ENCODE measurements at places on chromosomes 3 and 15. TPM values are rescaled to one million over a fixed set of nuclear protein-coding genes. Genes with fewer than 3 reads are reported as not detected.
A peak's percentile ranks its signal among the peaks of the same experiment; 100 is the strongest.

DNA sequence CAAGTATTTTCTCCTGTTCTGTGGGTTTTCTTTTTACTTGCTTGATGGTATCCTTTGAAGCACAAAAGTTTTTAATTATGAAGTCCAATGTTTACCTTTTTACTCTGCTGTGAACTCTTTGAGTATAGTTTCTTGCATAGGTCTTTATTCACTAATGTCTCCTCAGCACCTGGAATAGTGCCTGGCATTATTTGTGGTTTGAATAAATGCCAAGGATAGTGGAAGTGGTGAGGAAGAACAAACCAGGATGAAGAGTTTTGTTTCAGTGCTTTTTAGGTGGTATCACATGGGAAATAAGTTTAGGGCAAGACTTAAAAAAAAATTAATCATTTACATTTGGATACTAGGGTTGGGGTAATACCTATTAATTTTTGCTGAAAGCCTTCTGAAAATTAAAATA, 25.7 kb downstream of the GPD1L start:
- DNase-seq, result no peak

- DNase-seq, result no peak
Measured at GRCh38 chr15:84789762-84790161, 27.4 kb upstream of the ALPK3 start.

SAXO2 gene
- total RNA-seq, result 1.6 TPM

DHFR2 gene
- 7.7 TPM for total RNA-seq

DNA sequence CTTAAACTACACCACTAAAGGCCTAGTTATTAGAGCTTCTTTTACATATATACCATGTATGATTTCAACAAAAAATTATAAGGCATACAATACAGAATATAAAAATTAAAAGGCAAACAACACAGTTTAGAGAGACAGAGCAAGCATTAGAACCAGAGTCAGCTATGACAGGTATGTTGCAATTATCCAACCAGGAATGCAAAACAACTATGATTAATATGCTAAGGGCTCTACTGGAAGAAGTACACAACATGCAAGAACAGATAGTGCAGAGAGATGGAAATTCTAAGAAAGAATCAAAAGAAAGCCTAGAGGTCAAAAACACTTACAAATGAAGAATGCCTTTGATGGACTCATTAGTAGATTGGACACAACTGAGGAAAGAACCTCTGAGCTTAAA, 39.6 kb downstream of the CCDC54 start:
- no peak for DNase-seq

GRCh38 chr15:23566651-23567050, 1.2 kb downstream of the MKRN3 start:
- DNase-seq, result no peak

SPATA12 gene
- not detected for total RNA-seq

- DNase-seq, result no peak
Measured at GRCh38 chr3:40739971-40740370, 215.2 kb downstream of the ZNF621 start.

RBP2 gene
- not detected for total RNA-seq

FBXO40 gene
- not detected for total RNA-seq

BFSP2 gene
- not detected for total RNA-seq

RPP25 gene
- 3.5 TPM for total RNA-seq

- DNase-seq, result peak; percentile 32
Measured at GRCh38 chr3:60086811-60087210, 1037.0 kb upstream of the CFAP20DC start.

ANKRD63 gene
- not detected for total RNA-seq

DNA sequence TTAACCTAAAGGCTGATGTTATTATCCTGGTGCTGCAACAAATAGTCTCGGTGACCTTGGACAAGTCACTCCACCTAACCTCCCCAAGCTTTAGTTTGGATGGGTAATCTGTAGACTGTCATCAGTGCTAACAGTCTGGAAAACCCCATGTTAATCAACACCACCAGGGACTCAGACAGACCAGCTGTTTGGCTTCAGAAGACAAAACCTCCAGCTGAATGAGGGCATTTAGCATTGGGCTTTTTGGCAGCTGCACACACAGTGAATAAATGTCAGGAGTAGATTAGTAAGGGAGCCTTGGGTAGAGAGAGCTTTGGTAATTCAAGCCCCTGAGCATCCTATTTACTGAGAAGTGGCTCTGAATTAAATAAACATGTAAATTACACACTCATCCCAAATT, 24.9 kb upstream of the C3orf80 start:
- DNase-seq, result no peak

GOLGA6L7 gene
- not detected for total RNA-seq

DNA sequence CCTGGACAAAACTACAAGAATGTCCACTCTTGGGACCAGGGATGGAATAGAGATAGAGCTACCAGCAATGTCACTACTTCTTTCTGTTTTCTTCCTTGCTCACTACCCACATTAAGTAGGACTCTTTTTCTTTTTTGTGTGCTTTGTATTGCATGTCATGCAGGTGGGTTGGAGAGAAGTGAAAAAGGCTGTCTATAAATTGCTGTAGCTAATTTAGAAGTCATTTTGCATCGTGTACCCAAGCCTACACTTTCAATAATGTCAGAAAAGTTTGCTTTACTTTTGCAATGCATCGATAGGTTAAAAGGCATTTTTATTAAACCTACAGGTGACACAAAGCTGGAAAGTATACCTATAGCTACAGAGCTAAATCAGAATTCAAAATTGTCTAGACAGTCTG, 58.9 kb downstream of the GTF2E1 start:
- no peak for DNase-seq

TF gene
- 0.97 TPM for total RNA-seq

SLITRK3 gene
- total RNA-seq, result not detected

RPSA gene
- 1,296 TPM for total RNA-seq

DNA sequence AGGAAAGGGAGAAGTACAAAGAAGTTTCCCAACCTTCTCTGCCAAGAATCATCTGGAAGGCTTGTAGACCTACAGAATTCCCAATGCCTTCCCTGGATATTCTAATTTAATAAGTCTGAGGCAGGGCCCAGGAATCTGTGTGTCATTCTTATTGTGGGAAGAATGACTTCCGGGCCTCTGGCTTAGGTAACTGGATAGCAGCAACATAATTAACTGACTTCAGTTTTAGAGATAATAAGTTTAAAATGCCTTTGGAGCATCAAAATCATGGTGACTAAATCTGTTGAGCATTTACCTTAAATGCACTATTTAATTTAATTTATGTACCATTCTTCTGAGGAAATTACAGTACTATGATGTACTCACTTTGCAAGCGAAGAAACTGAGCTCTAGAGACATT, 44.3 kb upstream of the TM4SF1 start:
- no peak for DNase-seq

SIDT1 gene
- 50.6 TPM for total RNA-seq

DNA sequence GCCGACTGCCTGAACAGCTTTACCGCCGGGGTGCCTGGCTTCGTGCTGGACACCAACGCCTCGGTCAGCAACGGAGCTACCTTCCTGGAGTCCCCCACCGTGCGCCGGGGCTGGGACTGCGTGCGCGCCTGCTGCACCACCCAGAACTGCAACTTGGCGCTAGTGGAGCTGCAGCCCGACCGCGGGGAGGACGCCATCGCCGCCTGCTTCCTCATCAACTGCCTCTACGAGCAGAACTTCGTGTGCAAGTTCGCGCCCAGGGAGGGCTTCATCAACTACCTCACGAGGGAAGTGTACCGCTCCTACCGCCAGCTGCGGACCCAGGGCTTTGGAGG, 815 bp downstream of the SPINT1 start:
- DNase-seq, result peak; percentile 64

GRCh38 chr15:76203346-76204108, 107.7 kb downstream of the ETFA start:
- no peak for DNase-seq

DNA sequence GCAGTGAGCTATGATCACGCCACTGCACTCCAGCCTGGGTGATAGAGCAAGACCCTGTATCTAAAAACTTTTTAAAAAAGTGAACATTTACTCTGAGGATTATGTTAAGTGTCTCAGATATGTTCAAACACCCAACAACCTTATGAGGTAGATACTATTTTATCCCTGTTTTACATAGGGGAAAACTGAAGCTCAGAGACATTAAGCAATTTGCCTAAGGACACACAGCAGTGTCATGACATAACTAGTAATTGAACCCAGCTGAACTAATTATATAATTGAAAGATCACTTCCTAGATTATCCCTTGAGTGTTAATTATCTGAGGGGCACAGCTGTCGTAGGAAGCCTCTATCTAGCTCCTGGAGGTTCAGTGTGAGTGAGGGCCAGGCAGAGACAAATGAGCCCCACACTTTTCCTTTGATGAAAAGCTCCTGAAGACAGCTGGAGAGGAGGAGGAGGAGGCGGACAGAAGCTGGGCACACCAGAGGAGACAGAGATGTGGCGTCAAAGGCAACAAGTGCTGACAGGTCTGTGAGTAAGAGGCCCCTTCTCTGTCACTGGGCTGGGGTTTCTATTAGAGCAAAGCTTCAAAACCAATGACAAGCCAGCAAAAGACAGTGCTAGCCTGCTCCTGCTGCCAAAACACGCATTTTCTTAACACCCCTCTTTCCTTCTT, 20.5 kb downstream of the TRH start:
- DNase-seq, result no peak

- no peak for DNase-seq
Measured at GRCh38 chr15:72749700-72750099, 33.9 kb downstream of the ADPGK start.

DNA sequence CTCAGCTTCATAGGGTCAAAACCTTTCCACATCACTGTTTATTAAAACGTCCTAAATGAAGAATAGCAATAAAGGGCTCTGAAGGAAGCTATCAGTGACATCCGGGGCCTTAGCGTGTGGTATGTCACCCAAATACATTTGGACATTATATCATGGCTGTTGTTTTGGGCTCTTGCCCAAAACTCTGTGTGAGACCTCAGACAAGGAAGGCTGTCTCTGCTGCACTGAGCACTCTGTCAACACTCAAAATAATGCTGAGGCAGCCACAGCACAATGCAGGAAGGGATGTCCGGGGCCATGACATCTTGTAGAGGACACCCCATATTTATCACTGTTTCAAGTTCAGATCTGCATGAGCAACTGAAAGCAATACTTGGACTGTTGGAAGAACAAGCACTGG, 293.8 kb upstream of the WNT5A start:
- no peak for DNase-seq

GRCh38 chr15:38668898-38669391, 104.3 kb upstream of the RASGRP1 start:
- no peak for DNase-seq

DNA sequence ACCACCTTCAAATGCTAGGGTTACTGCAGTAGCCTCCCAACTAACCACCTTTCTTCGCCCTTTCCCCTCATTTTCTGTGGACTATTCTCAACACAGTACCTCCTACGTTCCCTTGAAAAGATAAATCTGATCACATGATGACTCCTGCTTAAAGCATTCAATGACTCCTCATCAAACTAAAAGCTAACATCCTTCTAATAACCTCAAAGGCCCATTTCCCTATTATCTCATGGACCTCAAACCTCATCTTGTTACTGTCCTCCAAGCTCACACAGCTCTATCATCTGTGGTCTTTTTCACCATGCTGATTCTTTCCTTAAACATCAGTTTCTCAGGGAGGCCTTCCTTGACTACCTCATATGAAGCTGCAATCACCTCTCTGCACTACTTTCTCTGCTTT, 29.6 kb downstream of the GADL1 start:
- DNase-seq, result no peak

DPPA2 gene
- not detected for total RNA-seq

GRCh38 chr3:13474776-13475303, 5.3 kb upstream of the HDAC11 start:
- DNase-seq, result no peak

GRCh38 chr15:48940508-48940907, 23.2 kb downstream of the SHC4 start:
- DNase-seq, result no peak

PTPRG gene
- not detected for total RNA-seq

KCNMB3 gene
- total RNA-seq, result 1.9 TPM

DNA sequence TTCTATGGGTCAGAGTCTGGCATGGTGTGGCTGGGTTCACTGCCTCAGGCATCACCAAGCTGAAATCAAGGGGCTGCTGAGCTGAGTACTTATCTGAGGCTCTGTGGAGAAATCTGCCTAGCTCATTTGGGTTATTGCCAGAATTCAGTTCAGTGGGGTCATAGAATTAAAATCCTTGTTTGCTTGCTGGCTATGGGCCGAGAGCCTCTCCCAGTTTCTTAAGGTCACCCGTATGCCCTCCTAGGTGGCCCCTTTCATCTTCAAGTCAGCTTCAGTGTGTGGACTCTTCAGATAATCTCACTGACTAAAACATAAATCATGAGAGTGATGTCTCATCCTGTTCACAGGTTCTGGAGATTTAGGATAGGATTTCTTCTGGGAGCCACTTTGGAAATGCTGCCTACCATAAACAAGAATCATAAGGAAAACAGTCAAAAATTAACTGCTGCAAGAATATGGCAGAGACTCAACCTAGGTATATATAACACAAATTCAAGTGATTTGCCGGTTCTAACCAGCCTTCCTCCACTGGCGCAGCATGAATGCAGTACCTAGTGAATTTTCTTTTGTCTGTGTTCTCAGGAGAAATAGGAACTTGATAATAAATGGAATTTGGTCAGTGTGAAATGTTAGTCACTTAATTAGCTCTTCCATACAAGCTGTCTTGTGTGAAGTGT, 5.3 kb downstream of the CP start:
- no peak for DNase-seq

GRCh38 chr3:172376881-172377280, 71.4 kb downstream of the GHSR start:
- DNase-seq, result no peak

DNA sequence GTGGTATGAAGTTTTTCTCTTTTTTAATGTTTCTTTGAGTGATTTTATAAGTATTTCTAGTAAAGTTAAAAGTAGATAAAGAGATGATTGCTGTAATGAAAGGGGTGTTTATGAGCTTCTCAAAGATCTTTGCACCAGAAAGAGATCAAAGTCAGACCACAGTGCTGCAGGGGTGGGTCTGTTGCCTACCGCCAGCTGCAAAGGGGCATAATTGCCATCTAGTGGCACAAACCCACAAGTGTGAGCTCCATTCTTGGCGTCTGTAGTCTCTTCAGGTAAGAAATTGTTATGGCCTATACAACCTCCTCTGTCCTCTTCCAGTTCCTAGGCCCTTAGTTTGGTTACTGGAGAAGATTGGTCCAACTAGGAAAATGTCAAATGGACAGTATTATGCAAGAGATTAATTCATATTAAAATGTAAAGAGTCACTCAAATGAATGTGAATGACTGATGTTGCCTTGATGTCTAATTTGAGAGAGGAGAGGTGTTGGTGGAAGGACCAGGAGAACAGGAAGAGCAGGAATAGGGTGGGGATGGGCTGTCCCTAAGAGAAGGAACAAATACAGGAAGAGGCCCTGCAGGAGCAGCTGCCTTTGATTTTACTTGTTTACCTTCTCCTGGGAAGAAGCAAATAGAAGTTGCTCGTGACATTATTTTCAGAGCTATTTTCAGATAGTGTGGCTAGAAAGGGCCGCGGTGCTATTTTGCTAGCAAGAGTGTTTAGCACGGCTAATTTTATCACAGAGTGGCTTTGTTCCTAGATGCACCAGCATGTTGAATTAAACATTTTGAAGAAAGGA, 53.0 kb upstream of the GSK3B start:
- DNase-seq, result no peak

CDC25A gene
- total RNA-seq, result 19.0 TPM

FOXB1 gene
- 0.78 TPM for total RNA-seq
